Naive B cell (primary cell): ENCODE measurements at places on chromosomes 1 and 21.

GRCh38 chr1:182206626-182207239 is 145.2 kb upstream of the ZNF648 start:
- H3K4me1 ChIP-seq: no peaks in the 10 kb centered on the region
- H3K4me3 ChIP-seq: no peak overlapping the region
- H3K36me3 ChIP-seq: no peaks in the 10 kb centered on the region
- H3K27ac ChIP-seq: no peak overlapping the region
- DNase-seq: no peak
- no peaks in the 10 kb centered on the region for H3K27me3 ChIP-seq

DNA sequence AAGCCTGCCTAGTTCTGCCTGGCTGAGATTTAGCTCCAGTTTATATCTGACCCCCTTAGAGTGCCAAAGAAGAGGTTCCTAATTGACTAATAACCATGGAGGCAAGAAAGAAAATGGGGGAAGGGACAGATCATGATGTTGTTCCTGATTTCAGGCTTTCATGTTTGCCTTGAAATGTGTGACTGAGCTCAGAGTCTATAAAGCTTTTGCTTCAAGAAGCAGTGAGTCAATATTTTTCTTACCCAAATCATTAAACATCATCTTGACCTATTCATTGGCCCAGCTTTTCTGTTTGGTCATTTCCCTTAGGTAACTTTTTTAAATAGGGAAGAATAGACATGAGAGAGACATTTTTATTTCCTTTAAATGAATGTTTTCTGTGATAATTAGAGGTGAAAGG is 55.9 kb downstream of the HHAT start:
- no peak for DNase-seq
- no peaks in the 10 kb centered on the region for H3K4me1 ChIP-seq
- peaks cover 5% of the 10 kb centered on the region for H3K36me3 ChIP-seq
- H3K4me3 ChIP-seq: no peak overlapping the region
- H3K27me3 ChIP-seq: no peaks in the 10 kb centered on the region

DNA sequence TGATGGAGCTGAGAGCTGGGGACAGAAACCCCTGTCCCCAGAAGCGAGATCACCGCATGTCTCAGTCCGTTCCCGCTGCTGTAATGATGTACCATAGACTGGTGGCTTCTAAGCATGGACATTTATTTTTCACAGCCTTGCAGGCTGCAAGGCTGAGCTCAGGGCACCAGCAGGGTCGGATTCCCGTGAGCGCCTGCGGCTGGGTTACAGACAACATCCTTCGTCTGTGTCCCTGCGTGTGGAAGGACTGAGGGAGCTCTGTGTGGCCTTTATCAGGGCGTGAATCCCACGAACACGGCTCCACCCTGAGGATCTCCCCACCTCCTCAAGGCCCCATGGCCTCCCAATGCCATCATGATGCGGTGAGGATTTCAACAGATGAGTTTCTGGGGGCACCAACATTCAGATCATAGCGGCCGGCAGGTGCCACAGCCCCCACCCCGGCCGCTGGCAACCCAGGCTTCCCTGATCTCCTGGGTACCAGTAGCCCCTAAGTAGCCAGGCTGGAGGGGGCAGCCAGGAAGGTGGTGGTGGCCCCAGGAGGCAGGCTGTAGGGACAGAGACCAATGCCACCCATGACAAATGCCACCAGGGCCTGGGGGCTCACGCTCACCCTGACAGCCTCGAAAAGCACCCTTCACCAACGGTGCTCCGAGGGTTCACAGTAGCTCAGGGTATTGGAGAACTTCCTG is 104.4 kb downstream of the CRYAA start:
- no peak overlapping the region for H3K27ac ChIP-seq
- H3K27me3 ChIP-seq: peaks cover 59% of the 10 kb centered on the region
- H3K4me3 ChIP-seq: no peak overlapping the region
- DNase-seq: no peak
- H3K4me1 ChIP-seq: peaks cover 6% of the 10 kb centered on the region
- no peaks in the 10 kb centered on the region for H3K36me3 ChIP-seq

GRCh38 chr21:28669971-28670653 is 322.6 kb downstream of the LTN1 start:
- no peak overlapping the region for H3K4me3 ChIP-seq
- peaks cover 4% of the 10 kb centered on the region for H3K4me1 ChIP-seq
- H3K27me3 ChIP-seq: no peaks in the 10 kb centered on the region
- no peak for DNase-seq

- DNase-seq: no peak
- H3K4me3 ChIP-seq: no peak overlapping the region
- no peak overlapping the region for H3K27ac ChIP-seq
- peaks cover 12% of the 10 kb centered on the region for H3K4me1 ChIP-seq
- no peaks in the 10 kb centered on the region for H3K36me3 ChIP-seq
These were observed 2.0 kb downstream of the SYDE2 start for GRCh38 chr1:85198864-85199263.

- H3K4me1 ChIP-seq: peaks cover 62% of the 10 kb centered on the region
- peaks cover 2% of the 10 kb centered on the region for H3K36me3 ChIP-seq
- peak overlapping the region; percentile 78 for H3K27ac ChIP-seq
- H3K27me3 ChIP-seq: no peaks in the 10 kb centered on the region
- no peak for DNase-seq
- H3K4me3 ChIP-seq: peak overlapping the region; percentile 37
These were observed 25.4 kb downstream of the NUAK2 start for GRCh38 chr1:205296154-205296553.

DNA sequence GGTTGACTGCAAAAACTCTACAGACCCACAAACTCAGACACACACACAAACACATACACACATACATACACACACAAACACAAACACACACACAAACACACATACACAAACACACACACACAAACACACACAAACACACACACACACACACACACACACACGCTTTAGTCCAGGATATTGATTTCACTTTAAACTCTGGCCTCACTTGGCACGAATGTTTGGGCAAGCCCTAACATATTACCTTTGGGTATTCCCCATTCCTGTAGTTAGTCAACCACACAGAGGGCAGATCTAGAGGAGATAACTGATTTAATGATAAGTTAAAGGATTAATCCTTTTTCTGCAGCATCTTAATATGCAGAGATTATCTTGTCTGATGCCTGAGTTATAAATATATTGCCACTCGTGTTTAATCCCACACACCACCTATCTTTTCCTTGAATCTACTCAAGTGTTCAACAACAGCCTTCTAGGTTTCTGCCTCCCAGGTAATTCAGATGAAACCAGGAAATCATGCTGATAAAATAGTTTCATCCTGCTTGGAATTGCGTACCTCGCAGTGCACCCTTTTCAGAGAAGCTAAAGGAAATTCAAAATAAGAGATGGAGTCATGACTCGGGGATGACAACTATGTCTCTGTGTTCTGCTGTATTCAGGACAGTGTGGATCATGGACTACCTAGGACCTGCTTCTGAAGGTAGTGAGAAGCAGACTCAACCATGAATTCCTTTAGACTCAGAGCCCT is 14.5 kb upstream of the RUNX1 start:
- no peak overlapping the region for H3K27ac ChIP-seq
- no peaks in the 10 kb centered on the region for H3K36me3 ChIP-seq

GRCh38 chr1:21891081-21891480 is 46.0 kb downstream of the HSPG2 start:
- no peak overlapping the region for H3K4me3 ChIP-seq

GRCh38 chr1:174080819-174081218 is 58.7 kb upstream of the RC3H1 start:
- no peaks in the 10 kb centered on the region for H3K27me3 ChIP-seq
- H3K27ac ChIP-seq: no peak overlapping the region
- no peak overlapping the region for H3K4me3 ChIP-seq
- peaks cover 18% of the 10 kb centered on the region for H3K36me3 ChIP-seq
- DNase-seq: no peak
- H3K4me1 ChIP-seq: no peaks in the 10 kb centered on the region

DNA sequence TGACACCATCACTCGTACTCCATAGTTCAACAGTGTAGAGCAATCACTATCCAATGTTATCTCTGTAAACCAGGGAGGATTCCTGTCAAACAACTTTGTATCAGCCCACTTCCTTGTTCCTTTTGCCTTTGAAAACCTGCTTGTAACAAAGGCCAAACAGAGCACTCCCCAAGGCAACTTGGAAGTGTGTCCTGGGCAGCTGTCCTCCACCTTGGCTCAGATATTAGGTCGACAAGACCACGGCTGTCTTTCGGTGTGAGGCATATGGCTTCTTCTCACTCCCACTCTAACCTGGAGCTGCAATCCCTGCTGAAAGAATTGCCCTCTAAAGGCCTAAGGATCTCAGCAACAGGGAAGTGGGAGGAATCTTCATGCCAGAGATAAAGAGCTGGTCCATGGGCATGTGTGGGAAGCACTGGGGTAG is 66.7 kb downstream of the ITPKB start:
- H3K27me3 ChIP-seq: no peaks in the 10 kb centered on the region
- H3K27ac ChIP-seq: peak overlapping the region; percentile 64
- no peak for DNase-seq
- peak overlapping the region; percentile 43 for H3K4me3 ChIP-seq
- H3K4me1 ChIP-seq: peaks cover 69% of the 10 kb centered on the region

- no peak overlapping the region for H3K27ac ChIP-seq
- peaks cover 44% of the 10 kb centered on the region for H3K4me1 ChIP-seq
- no peaks in the 10 kb centered on the region for H3K36me3 ChIP-seq
These were observed 3.1 kb downstream of the RNF220 start for GRCh38 chr1:44408212-44408582.

DNA sequence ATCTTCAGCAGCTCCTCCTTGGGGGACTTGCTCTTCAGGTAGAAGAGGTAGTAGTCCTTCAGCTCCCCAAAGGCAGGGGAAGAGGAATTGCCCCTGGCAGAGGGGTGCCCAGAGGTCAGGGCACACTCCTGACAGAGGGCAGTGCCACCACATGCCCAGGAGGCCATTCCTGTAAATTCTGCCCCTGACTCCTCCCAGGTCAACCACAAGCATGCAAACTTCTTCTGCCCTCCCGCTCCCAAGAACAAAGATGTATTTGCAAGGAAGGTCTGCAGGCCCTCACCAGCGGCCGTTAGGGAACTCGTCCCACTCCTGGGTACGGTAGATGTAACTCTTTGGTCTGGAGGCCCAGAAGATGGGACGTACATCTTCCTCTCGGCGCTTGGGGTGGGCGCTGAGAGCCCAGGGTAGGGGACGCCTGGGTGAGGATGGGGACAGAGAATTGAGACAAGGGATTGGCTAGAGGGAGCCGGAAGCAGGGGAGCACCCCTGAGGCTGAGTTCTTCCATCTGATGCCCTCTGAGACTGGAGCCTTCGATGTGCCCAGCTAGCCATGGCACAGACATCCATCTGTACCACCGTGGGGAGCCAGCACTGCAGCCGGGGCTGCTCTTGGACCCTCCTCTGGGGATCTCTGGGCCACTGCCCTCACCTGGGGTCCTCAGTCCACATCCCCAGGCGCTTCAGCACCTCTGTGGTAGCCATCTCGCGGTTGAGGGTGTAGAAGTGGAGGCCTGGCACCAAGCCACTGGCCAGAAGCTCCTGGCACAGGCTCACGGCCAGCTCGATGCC is 11.1 kb downstream of the MTHFR start:
- H3K27me3 ChIP-seq: no peaks in the 10 kb centered on the region
- peaks cover 9% of the 10 kb centered on the region for H3K4me1 ChIP-seq
- DNase-seq: no peak
- peak overlapping the region; percentile 66 for H3K27ac ChIP-seq

GRCh38 chr1:243568793-243569192 is 281.2 kb downstream of the AKT3 start:
- no peaks in the 10 kb centered on the region for H3K4me1 ChIP-seq
- no peaks in the 10 kb centered on the region for H3K27me3 ChIP-seq
- no peak overlapping the region for H3K4me3 ChIP-seq
- DNase-seq: no peak

GRCh38 chr1:246398126-246398813 is 108.8 kb downstream of the SMYD3 start:
- no peaks in the 10 kb centered on the region for H3K36me3 ChIP-seq
- no peak for DNase-seq
- no peaks in the 10 kb centered on the region for H3K27me3 ChIP-seq
- H3K27ac ChIP-seq: no peak overlapping the region
- H3K4me1 ChIP-seq: peaks cover 6% of the 10 kb centered on the region

DNA sequence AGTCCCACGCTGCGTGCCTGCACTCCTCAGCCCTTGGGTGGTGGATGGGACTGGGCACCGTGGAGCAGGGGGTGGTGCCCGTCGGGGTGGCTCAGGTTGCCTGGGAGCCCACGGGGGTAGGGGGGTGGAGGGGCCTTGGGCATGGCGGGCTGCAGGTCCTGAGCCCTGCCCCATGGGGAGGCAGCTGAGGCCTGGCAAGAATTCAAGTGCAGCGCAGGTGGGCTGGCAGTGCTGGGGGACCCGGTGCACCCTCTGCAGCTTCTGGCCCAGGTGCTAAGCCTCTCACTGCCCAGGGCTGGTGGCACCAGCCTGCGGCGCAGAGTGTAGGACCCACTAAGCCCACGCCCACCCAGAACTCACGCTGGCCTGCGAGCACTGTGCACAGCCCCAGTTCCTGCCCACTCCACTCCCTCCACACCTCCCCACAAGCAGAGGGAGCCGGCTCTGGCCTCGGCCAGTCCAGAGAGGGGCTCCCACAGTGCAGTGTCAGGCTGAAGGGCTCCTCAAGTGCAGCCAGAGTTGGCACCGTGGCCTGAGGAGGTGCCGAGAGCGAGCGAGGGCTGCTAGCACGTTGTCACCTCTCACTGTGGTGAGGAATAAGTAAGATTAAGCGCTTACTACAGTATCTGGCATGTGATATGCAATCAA is 12.8 kb downstream of the TNNI3K start:
- H3K4me1 ChIP-seq: no peaks in the 10 kb centered on the region
- no peak overlapping the region for H3K27ac ChIP-seq
- H3K4me3 ChIP-seq: no peak overlapping the region
- DNase-seq: no peak
- no peaks in the 10 kb centered on the region for H3K36me3 ChIP-seq
- H3K27me3 ChIP-seq: no peaks in the 10 kb centered on the region

DNA sequence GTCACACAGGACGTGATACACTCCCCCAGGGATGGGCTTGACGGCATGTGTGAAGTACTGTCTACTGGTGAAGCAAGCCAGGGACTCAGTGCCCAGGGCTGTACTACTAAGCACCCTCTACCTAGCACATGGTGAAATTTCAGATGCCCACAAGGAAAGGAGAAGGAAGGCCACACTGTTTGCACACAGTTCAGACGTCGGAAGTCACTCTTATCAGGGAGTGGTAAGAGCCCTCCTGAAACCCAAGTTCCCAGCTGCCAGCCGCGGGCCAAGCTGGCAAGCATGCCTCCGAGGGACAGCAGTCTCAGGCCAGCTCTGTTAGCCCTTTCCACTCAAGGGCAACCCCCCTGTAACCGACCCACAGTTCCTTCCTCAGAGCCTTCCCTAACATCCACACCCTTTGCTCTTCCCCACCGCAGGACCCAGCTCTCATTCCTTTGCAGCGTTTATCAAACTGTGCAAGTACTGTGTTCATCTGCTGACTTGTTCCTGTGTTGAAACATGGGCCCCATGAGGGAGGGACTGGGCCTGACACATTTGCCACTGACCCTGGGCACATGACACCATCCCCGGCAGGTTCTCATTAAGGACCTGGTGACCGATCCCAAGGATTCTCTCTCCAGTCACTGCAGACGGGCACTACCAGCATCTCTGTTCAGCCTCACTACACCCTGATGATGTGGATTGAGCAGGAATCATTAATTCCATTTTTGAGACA is 58.5 kb downstream of the SLC66A1 start:
- H3K27me3 ChIP-seq: no peaks in the 10 kb centered on the region
- no peak for DNase-seq
- H3K4me3 ChIP-seq: no peak overlapping the region
- H3K36me3 ChIP-seq: no peaks in the 10 kb centered on the region
- H3K27ac ChIP-seq: peak overlapping the region; percentile 56
